ENCODE measurements at places on chromosomes 16 and 17. TPM values are rescaled to one million over a fixed set of nuclear protein-coding genes. Genes with fewer than 3 reads are reported as not detected.

DNA sequence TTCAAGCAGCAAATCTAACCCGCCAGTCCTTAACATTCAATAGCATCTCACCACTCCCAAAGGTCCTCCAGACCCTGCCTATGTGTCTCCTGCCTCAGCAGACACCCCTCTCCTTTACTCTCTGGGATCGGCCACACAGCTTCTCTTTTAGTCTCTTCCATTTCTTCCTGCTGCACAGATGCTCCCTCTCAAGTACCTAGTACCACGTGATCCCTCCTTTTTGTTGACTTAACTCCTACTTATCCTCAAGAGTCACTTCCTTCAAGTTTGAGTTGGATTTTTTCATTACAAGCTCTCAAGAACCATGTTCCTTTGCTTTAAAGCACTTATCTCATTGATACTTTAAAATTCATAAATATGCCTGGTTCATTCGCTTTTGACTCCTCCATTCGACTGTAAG is 24.9 kb downstream of the AMFR start:
- H3K4me3 ChIP-seq: no peak overlapping the region
- H3K27me3 ChIP-seq: no peaks in the 10 kb centered on the region
- no peak overlapping the region for H3K27ac ChIP-seq
- no peak for DNase-seq

DNA sequence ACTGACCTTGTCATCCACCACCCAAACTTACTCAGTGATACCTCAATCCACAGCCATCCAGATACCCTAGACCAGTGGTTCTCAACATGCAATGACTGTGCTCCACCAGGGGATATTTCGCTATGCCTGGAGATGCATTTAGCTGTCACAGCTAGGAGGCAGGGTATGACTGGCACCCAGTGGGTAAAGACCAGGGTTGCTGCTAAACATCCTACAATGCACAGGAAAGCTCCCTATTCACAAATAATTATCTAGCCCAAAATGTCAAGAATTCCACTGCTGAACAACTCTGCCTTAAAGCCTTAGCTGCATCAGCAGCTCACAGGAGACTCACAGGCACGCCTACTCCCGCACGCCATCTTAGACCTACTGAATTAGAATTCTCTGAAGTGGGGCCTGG is 212.6 kb downstream of the GRIN2A start:
- no peaks in the 10 kb centered on the region for H3K4me1 ChIP-seq
- no peaks in the 10 kb centered on the region for H3K36me3 ChIP-seq
- H3K4me3 ChIP-seq: no peak overlapping the region
- no peaks in the 10 kb centered on the region for H3K27me3 ChIP-seq
- DNase-seq: no peak

- H3K4me3 ChIP-seq: no peak overlapping the region
- H3K4me1 ChIP-seq: peaks cover 40% of the 10 kb centered on the region
These were observed 11.7 kb upstream of the SREBF1 start for GRCh38 chr17:17848311-17849082.

GRCh38 chr17:8832711-8833352 is 33.7 kb upstream of the MFSD6L start:
- no peaks in the 10 kb centered on the region for H3K36me3 ChIP-seq
- no peak overlapping the region for H3K27ac ChIP-seq
- no peaks in the 10 kb centered on the region for H3K4me1 ChIP-seq
- DNase-seq: peak; percentile 49
- H3K27me3 ChIP-seq: peaks cover 28% of the 10 kb centered on the region

- peaks cover 21% of the 10 kb centered on the region for H3K4me1 ChIP-seq
- no peaks in the 10 kb centered on the region for H3K36me3 ChIP-seq
- no peaks in the 10 kb centered on the region for H3K27me3 ChIP-seq
- H3K4me3 ChIP-seq: peak overlapping the region; percentile 10
These were observed 21.9 kb downstream of the DNAI2 start for GRCh38 chr17:74295625-74296547.

- DNase-seq: no peak
- H3K36me3 ChIP-seq: no peaks in the 10 kb centered on the region
- no peaks in the 10 kb centered on the region for H3K4me1 ChIP-seq
- H3K4me3 ChIP-seq: no peak overlapping the region
- peaks cover 44% of the 10 kb centered on the region for H3K27me3 ChIP-seq
These were observed 1.3 kb upstream of the CDH3 start for GRCh38 chr16:68643847-68644246.

GRCh38 chr16:51119556-51119955 is 31.5 kb downstream of the SALL1 start:
- H3K27me3 ChIP-seq: no peaks in the 10 kb centered on the region
- no peaks in the 10 kb centered on the region for H3K36me3 ChIP-seq
- no peaks in the 10 kb centered on the region for H3K4me1 ChIP-seq
- H3K4me3 ChIP-seq: no peak overlapping the region

DNA sequence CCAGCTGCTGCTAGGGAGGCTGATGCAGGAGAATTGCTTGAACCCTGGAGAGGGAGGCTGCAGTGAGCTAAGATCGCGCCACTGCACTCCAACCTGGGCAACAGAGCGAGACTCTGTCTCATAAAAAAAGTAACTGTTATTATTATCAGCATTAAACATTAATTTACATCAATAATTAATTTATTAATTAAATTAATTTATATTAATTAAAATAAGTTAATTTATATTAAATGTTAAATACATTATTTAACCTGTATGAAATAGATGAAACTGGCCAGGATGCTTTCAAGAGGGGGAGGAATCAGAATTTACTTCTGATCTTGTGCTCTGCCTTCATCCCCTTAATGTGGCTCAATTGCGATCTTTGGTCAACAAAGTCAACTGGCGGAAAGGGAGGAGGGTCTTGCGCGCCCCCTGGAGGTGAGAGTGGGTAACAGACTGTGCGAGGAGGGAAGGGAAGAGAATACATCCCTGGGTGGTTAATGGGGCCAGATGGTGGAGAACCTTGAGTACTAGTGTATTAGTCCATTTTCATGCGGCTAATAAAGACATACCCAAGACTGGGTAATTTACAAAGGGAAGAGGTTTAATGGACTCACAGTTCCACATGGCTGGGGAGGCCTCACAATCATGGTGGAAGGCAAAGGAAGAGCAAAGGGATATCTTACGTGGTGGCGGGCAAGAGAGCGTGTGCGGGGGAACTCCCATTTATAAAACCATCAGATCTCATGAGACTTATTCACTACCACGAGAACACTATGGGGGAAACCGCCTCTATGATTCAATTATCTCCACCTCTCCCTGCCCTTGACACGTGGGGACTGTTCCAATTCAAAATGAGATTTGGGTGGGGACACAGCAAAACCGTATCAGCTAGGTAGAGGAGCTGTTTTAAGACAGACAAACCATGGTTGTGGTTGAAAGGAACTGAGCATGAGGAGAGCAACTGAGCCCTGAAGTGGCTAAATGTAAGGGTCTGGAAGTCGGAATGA is 15.7 kb upstream of the CPPED1 start:
- H3K27me3 ChIP-seq: peaks cover 3% of the 10 kb centered on the region
- peak; percentile 82 for DNase-seq
- no peaks in the 10 kb centered on the region for H3K4me1 ChIP-seq

DNA sequence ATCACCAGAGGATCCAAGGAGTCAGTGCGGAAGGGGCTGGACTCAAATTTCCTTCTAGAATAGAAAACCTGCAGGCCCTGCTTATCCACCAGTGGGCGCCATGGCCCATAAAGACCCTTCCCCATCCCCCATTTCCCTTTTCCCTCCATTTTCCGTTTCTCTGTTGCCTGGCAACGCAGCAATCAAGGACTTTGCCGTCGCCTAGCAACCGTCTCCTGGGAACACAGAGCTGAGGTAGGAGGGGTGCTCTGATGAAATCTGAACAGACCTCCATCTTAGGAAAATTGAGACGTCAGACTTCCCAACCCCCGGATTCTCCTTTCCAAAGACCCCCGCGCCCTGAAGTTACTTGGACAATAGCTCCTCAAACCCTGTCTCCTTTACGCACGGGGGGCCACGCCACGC is 5.7 kb downstream of the DLG4 start:
- H3K36me3 ChIP-seq: no peaks in the 10 kb centered on the region
- peaks cover 28% of the 10 kb centered on the region for H3K4me1 ChIP-seq
- no peak overlapping the region for H3K27ac ChIP-seq
- peak; percentile 72 for DNase-seq
- no peaks in the 10 kb centered on the region for H3K27me3 ChIP-seq

- no peak overlapping the region for H3K4me3 ChIP-seq
- no peaks in the 10 kb centered on the region for H3K27me3 ChIP-seq
- no peak overlapping the region for H3K27ac ChIP-seq
- H3K4me1 ChIP-seq: peaks cover 9% of the 10 kb centered on the region
- no peak for DNase-seq
These were observed 34.8 kb downstream of the MMD start for GRCh38 chr17:55386796-55387332.

- H3K27me3 ChIP-seq: no peaks in the 10 kb centered on the region
- no peak for DNase-seq
- no peak overlapping the region for H3K27ac ChIP-seq
- no peaks in the 10 kb centered on the region for H3K4me1 ChIP-seq
- H3K36me3 ChIP-seq: peaks cover 15% of the 10 kb centered on the region
These were observed 37.4 kb downstream of the BPTF start for GRCh38 chr17:67862614-67863217.

GRCh38 chr17:33294994-33295393 is 1.9 kb upstream of the ASIC2 start:
- H3K4me1 ChIP-seq: no peaks in the 10 kb centered on the region
- H3K36me3 ChIP-seq: no peaks in the 10 kb centered on the region
- peaks cover 7% of the 10 kb centered on the region for H3K27me3 ChIP-seq
- H3K27ac ChIP-seq: no peak overlapping the region
- H3K4me3 ChIP-seq: no peak overlapping the region

GRCh38 chr16:85918436-85918835 is 19.5 kb downstream of the IRF8 start:
- H3K4me1 ChIP-seq: peaks cover 19% of the 10 kb centered on the region
- no peak for DNase-seq

DNA sequence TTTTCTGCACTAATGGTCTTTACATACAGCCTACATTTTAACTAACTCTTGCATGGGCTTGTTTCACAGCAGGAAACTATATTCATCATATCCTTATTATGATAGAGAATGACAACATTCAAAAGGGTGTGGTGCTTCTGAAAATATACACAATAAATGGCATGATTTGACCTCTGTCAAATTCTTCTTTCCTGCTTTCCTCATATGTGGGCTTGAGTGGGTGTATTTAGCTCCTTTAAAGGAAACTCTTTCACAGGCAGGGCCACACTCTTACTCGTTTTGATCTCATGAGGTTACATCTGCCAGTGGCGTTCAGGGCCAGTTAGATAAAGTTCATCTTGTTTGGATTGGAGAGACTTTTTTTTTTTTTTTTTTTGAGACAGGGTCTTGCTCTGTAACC is 6.1 kb downstream of the SLC35G3 start:
- DNase-seq: no peak
- no peaks in the 10 kb centered on the region for H3K4me1 ChIP-seq
- no peak overlapping the region for H3K4me3 ChIP-seq
- H3K27me3 ChIP-seq: peaks cover 14% of the 10 kb centered on the region

DNA sequence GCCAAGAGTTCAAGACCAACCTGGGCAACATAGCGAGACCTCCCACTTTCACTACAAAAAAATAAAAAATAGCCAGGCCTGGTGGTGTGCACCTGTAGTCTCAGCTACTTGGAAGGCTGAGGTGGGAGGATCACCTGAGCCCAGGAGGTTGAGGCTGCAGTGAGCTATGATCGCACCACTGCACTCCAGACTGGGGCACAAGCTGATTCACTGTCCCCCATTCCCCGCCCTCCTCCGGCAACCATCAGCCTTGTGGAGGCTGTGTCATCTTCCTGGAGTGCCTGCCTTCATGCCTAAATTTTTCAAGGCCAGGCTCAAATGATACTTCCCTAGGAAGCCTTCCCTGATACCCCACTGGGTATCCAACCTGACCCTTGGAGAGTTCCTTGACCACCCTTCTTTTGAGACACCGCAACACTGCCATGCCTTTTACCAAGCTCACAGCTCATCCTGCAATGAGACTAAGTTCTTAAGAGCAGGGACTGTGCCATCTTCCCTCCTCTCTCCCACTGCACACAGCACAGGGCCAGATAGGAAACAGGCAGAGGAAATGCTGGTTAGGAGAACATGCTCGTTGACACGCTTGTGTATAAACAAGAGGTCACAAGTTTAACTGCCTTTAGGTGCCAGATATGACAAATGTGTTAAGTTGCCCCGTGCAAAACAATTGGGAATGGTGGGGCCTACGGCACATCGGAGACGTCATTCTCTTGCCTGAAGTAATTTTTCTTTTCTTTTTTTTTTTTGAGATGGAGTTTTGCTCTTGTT is 3.9 kb upstream of the SRCAP start:
- H3K36me3 ChIP-seq: peaks cover 8% of the 10 kb centered on the region
- peak overlapping the region; percentile 18 for H3K27ac ChIP-seq

GRCh38 chr16:85462714-85463611 is 150.2 kb upstream of the GSE1 start:
- H3K27me3 ChIP-seq: no peaks in the 10 kb centered on the region
- H3K36me3 ChIP-seq: peaks cover 11% of the 10 kb centered on the region
- H3K27ac ChIP-seq: peak overlapping the region; percentile 57
- H3K4me1 ChIP-seq: peaks cover 45% of the 10 kb centered on the region
- peak overlapping the region; percentile 36 for H3K4me3 ChIP-seq
- peak; percentile 82 for DNase-seq

DNA sequence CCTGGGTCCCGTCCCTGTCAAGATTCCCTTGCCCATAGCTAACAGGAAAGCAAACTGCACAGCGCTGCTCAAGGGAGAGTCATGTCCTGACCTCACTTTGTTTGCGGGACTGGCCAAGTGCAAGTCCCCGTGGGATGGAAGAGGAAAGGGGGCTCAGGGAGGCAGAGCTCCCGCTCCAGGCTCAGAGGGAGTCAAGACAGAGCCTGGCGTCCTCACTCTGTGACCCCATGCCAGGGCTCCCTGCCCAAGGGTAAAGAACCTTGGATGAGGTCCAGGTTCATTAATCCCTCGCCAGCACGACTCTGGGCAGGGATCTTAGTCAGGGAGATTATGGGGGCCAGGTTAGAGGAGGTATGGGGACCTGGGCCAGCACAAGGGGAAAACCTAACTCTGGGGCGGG is 51.5 kb upstream of the CBX4 start:
- no peak for DNase-seq
- H3K27me3 ChIP-seq: peaks cover 30% of the 10 kb centered on the region
- no peak overlapping the region for H3K27ac ChIP-seq
- H3K36me3 ChIP-seq: no peaks in the 10 kb centered on the region
- H3K4me1 ChIP-seq: no peaks in the 10 kb centered on the region
- H3K4me3 ChIP-seq: no peak overlapping the region

GRCh38 chr16:56667581-56668571 is at the start of gene MT1G:
Gene MT1G, minus strand, starts transcription at chr16:56668065. Its CDS starts 72 bp downstream, at chr16:56667993.
- no peak for DNase-seq
- no peak within 1 kb of the TSS for H3K4me3 ChIP-seq
- H3K4me1 ChIP-seq: peaks cover 9% of the 10 kb centered on the region

- DNase-seq: no peak
- H3K36me3 ChIP-seq: no peaks in the 10 kb centered on the region
- H3K4me3 ChIP-seq: no peak overlapping the region
- H3K4me1 ChIP-seq: no peaks in the 10 kb centered on the region
- H3K27ac ChIP-seq: no peak overlapping the region
These were observed 32.8 kb downstream of the CCL4 start for GRCh38 chr17:36136439-36136838.

The SCN4A gene
- 1.4 TPM for total RNA-seq

The CMTM2 gene
- not detected for total RNA-seq

The GJD3 gene
- 0.38 TPM for total RNA-seq

The SLFN14 gene
- 3.2 TPM for total RNA-seq

The KRT36 gene
- total RNA-seq: not detected

The KRT27 gene
- not detected for total RNA-seq

The KREMEN2 gene
- total RNA-seq: 8.2 TPM

The FBRS gene
- total RNA-seq: 50.1 TPM

The CASKIN1 gene
- total RNA-seq: 4.5 TPM

The SPATA32 gene
- not detected for total RNA-seq

The SOX8 gene
- total RNA-seq: 0.07 TPM

The TOM1L1 gene
- total RNA-seq: 29.2 TPM

The PDILT gene
- not detected for total RNA-seq

The SLC12A3 gene
- total RNA-seq: not detected

The ABCC6 gene
- total RNA-seq: not detected

Data from K562 (cell line).